ENCODE measurements at places on chromosomes 3 and 15.
A peak's percentile ranks its signal among the peaks of the same experiment; 100 is the strongest.

GRCh38 chr3:195171093-195171873, 99.7 kb downstream of the XXYLT1 start:
- no peak for DNase-seq

DNA sequence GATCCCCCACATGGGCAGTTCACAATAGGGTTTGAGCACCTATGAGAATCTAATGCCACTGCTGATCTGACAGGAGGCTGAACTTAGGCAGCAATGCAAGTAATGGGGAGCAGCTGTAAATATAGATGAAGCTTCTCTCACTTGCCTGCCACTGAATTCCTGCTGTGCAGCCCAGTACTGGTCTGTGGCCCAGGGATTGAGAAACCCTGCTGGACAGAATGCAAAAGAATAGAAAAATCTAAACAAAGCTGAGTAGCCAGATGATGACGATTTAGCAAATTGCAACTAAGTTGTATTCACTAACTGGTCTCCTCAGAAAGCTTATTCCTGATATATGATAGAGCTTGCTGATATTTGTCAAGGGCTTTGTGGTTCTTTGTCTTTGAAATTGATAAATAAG, 34.3 kb upstream of the APH1B start:
- no peak for DNase-seq

- peak; percentile 12 for DNase-seq
These were observed 193.6 kb downstream of the CLSTN2 start for GRCh38 chr3:140128631-140129030.

DNA sequence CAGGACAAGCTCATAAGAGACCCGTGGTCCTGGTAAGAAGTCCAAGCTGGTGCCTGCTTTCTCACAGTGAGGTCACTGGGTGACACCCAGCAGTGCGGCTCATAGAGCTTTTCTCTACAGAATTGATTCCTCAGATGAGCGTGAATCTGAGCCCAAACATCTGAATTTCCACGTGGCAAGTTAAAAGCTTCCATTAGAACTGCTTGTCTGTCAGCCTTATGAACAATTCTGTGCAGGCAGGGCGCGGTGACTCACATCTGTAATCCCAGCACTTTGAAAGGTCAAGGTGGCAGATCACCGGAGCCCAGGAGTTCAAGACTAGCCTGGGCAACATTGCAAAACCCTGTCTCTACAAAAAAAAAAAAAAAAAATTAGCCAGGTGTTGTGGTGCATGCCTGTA, 113.1 kb upstream of the ABHD17C start:
- DNase-seq, result no peak
